ENCODE measurements at places on chromosomes 6 and 20.

GRCh38 chr6:162671580-162672165 lies 55.9 kb downstream of the PRKN start:
- DNase-seq, result no peak

DNA sequence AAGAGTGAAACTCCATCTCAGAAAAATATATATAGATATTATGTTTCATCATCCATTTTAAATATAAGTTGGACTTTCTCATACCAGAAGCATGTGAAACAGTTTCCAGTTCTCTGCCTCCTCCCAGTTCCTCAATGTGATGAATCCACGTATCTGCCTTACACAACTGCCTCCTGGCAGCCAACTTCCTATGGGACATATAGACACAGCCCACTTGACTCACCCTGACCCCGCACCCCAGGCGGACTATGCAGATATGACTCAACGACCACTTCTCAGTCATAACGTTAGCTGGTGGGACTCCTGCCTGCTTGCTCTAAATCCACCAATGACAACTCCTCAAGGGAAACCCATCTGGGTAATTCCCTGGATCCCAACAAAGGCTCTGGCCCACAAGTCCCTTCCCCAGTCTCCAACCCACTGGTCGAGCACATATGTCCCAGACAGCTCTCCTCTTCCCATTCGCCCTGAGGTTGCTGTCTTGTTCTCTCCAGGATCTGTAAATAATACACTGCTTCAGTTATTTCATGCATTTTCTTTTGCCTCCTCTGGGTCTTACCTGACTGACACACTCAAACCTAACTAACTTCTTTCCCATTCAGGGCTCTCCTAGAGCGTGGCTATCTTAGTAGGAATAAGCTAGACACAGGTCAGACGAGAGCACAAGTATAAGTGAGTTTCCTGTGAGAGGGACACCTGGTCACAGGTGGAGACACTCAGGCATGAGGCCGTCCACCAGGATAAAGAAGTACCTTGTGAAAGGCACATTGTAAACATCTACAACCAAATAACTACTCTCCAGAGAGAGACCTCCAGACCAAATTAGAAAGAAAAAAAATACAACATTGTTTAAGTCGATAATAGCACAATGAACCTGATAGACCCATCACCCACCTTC lies 548.5 kb downstream of the CD83 start:
- DNase-seq, result peak; percentile 100

DNA sequence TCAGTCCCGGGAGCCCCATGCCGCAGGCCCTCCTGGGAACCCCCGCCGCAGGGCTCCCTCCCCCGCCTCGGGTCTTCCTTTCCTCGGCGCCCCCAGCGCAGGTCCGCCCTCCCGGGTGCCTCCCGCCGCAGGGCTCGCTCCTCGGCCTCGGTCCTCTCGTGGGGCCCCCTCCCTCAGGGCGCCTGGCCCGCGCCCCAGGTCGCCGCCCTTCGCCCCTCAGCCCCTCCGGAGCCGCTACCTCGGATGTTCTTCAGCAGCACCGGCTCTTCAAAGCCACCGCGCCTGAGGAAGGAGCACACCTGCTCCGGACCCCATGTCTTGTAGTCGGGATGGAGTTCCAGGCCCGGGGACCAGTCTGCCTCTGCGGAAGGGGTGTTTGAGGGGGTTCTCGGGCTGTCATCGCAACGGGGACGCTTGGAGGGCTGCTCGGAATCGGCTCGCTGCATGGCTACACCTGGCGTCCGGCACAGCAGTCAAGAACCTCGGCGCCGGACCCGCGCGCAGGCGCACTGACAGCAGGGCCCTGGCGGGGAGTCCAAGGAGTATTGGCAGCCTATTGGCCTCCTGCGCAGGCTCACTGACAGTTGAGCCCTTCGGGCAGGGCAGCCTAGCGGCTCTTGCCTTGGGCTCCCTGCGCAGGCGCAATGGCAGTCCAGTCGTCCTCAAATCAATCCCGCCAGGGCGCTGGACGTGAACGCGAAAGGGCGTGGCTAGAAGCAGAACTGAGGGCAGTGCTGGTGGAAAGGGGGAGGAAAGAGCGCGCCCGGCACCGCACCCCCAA lies at the start of gene SAMHD1:
Gene SAMHD1, minus strand, starts transcription at position 511 of the 781 bp plus-strand sequence. Its CDS starts 65 bp downstream, at position 446.
- DNase-seq, result peak; percentile 100

DNA sequence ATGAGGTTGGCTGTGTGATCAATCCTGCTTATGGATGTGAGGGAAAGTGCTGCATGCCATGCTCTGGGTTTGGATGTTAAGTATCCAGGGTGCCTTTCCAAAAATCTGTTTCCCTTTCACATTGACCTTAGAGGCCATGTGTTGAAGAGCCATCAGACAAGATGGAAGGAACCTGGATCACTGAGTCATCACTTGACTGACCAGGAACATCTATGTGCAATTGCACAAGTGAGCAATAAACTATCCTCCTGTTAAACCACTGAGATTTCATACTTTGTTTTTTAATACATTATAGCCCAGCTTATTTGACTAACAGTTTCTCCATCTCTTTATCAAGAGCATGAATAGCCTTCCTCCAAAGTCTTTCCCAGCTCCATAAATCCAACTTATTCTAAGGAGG lies 17.8 kb upstream of the TMEM14A start:
- no peak for DNase-seq

GRCh38 chr6:148147463-148147830 lies 195.2 kb upstream of the SASH1 start:
- DNase-seq, result no peak

DNA sequence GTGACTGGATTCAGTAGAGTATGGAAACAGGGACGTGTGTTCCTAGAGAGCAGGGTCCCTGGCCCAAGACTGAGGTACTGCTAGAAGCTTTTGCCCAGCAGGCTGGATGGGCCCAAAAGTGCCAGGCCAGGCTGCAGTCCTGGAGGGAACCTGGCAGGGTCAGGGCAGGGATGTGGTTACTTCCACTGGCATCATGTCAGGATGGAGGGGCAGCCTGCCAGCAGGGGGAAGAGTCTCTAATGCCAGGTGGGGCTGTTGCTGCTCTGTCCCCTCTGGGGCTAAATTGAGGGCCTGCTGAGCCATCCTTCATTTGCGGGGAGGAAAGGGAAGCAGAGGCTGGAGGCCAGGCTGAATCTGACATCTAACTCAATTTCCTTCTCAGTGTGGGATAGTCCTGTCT lies 17.2 kb downstream of the ZDHHC14 start:
- no peak for DNase-seq

DNA sequence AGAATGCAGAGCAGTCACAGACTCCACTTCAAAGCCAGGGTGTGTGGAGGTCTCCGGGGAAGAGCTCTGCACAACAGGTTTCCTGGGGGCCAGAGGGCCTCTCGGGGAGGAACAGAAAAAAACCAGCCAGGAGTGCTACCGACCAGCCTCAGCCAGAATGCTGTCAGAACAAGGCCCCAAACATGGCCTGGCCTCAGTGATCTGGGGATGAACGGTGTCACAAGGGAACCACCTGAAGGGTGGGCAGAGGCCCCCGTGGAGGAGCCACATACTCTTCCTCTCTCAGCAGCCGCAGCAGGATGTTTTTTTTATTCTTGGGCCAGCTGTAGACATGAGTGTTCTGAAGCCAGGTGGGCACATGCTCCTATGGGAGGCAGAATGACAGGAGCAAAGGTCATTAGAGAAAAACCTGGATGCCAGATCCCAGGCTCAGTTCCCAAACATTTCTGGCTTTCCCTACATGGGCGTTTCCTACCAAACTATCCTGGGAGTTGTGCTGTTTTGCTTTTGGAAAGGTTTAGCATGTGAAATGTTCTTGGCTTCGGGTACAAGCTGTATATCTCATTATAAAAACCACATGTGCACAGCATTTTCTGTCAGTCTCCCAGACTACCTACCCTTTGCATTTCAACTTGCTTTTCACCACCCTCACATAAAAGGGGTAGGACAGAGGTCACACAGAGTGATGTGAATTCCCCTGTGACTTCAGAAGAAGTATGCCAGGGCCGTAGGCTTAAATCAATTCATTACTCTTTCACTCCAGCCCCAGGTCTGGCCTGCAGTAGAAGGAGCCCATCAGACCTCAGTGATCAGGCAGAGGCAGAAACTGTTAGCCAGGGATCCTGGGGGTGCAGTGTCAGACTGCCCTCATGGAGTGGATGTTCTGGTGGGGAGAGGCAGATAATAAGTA lies 46.2 kb downstream of the TRAF3IP2 start:
- no peak for DNase-seq

GRCh38 chr20:18289306-18289705 lies 979 bp downstream of the ZNF133 start:
- DNase-seq, result no peak

GRCh38 chr6:108093781-108094300 lies 19.3 kb upstream of the OSTM1 start:
- no peak for DNase-seq

DNA sequence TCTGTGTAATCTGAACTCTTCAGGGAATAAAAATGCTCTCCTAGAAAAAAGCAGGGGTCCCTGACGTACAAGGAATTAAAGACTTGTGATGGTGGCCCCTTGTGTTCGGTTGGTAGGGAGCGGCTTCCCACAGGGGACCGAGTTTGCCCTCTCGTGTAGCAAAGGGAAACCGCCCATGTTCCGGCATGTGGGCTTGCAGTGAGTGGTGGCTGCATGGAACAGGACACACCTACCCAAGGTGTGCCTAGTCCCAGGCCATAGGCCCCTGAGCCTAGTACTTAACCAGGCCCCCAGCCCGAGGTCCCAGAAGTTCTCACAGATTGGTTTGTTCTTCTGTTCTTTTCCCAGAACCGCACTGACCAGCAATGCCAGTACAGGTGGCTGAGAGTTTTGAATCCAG lies 15.5 kb downstream of the MYBL2 start:
- DNase-seq, result no peak

All from inflammatory macrophage treated with lipopolysaccharide for 4 hours (primary cell).